ENCODE measurements at places on chromosomes 1 and 21. TPM values are rescaled to one million over a fixed set of nuclear protein-coding genes. Genes with fewer than 3 reads are reported as not detected.

Gene TRAF3IP3
- polyA plus RNA-seq = 1.6 TPM

Gene GPR161
- polyA plus RNA-seq = 20.6 TPM

Gene FMO3
- polyA plus RNA-seq = not detected

Gene SHE
- polyA plus RNA-seq = 9.6 TPM

Gene GJB3
- 0.10 TPM for polyA plus RNA-seq

DNA sequence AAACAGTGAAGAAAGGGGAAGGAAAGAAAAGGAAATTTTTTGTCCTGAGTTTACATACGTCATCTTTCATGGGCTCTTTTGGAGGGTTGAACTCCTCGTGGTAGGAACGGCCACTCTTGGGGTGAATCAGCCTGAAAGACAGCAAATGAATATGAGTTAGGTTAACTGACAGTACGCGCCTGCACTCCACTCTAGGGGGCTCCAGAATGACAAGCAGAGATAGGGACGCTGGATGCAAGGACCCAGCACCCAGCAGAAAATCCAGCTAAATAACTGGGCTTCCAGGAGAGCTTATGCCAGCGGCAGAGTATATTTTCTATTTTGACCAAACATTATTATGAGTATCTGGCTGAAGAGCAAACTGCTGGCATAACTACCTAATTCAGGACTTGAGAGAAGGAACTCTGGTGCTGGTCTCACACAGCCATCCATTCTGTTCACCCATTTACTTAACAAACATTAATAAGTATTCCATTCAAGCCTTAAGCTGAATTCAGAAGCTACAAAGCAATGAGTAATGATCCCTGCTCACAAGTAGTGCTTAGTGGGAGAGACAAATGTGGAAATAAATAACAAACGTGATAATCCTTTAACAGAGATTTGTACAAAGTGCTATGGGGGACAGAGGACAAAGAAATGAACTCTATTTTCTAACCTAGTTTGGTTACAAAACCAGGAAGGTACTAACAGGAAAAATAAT is 22.1 kb downstream of the AK2 start:
- DNase-seq = no peak

GRCh38 chr1:27410709-27411108 is 18.3 kb downstream of the GPR3 start:
- no peak for DNase-seq

DNA sequence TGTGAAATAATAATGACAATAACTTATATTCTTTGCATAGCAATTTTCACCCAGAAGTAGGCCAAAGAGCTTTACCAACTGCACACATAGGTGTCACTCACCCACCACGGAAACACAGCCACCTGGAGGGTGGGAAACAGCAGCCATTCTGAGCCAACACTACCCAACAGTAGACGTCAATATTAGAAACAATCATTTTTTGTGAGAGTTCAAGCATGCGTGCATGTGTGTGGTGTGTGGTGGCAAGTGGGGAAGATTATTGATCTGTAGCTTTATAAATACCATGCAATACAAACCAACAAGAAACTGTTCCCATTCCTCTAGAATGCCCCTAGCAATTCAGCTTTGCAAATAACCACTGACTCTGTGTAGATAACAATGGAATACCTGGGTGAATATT is 19.1 kb downstream of the PROX1 start:
- no peak for DNase-seq

DNA sequence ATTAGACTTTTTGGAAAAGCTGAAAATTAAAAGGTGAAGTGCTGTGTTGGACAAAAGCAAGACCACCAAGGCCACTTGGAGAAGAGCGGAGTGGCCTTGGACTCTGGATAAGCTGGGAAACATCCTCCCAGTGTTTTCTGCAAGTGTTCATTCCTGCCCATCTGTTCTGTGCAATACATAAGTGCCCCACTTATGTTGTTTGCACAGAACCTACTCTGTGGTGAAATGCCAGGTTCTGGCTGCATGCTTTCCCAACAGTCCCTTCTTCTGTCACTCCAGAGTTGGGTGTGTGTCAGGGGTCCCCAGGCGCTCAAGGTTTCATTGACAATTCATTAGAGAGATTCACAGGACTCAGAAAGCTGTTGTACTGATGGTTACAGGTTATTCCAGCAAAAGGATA is 30.3 kb downstream of the NHLH2 start:
- no peak for DNase-seq

- no peak for DNase-seq
Observed at GRCh38 chr1:218090459-218090858, 194.6 kb upstream of the RRP15 start.

GRCh38 chr1:13733711-13734110 is 33.7 kb downstream of the PRDM2 start:
- no peak for DNase-seq

DNA sequence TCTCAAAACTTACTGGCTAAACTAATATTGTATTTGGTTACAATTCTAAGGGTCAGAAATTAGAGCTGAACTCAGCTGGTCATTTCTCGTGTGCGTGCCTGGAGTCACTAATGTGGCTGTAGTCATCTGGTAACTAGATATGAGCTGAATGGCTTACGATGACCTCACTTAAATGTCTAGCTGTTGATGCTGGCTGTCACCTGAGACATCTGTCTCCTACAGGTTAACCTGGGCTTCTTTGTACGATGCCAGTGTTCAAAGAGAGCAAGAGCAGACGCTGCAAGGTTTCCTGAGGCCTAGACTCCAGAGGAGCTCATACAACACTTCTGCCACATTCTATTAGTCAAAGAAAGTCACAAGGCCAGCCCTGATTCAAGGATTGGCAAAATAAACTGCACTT is 17.1 kb upstream of the ALG6 start:
- DNase-seq = no peak

- DNase-seq = no peak
Observed at GRCh38 chr1:154765970-154766369, 104.1 kb downstream of the KCNN3 start.

- no peak for DNase-seq
Observed at GRCh38 chr1:228190182-228190581, 17.7 kb upstream of the OBSCN start.

GRCh38 chr1:175504875-175505555 is 238.4 kb downstream of the TNR start:
- no peak for DNase-seq

DNA sequence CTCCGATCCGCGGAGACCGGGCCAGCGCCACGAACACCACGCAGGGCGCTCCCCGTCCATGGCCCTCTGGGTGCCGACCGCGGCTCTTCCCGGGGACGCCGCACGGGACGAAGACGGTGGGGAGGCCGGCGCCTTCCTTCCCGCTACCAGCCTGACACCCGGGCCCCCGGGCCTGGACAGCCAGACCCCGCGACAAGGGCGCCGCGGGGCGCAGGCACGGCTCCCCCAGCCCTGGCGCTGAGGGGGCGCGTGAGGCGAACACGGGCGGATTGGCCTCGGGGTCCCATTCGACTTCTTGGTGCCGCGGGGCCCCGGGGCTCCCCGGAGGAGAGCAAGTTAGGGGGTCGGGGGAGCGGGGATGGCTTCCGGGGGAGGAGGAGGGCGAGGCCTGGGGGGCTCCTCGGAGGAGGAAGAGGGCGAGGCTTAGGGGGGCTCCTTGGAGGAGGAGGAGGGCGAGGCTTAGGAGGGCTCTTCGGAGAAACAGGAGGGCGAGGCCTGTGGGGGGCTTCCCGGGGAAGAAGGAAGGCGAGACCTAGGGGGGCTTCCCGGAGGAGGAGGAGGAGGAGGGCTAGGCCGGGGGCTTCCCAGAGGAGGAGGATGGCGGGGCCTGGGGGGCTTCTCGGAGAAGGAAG is 537 bp upstream of the KLHL17 start:
- DNase-seq = no peak

- DNase-seq = no peak
Observed at GRCh38 chr1:99004254-99004860, 304 bp downstream of the PLPPR5 start.

Data from right renal cortex interstitium (tissue), 3 donors.